Ovary (tissue), 10 donors: ENCODE measurements at places on chromosomes 5 and 9. TPM values are rescaled to one million over a fixed set of nuclear protein-coding genes. Genes with fewer than 3 reads are reported as not detected.

The STK32A gene
- total RNA-seq: 2.4 TPM

The PTPRD gene
- total RNA-seq: 41.3 TPM

The GRXCR2 gene
- not detected for total RNA-seq

DNA sequence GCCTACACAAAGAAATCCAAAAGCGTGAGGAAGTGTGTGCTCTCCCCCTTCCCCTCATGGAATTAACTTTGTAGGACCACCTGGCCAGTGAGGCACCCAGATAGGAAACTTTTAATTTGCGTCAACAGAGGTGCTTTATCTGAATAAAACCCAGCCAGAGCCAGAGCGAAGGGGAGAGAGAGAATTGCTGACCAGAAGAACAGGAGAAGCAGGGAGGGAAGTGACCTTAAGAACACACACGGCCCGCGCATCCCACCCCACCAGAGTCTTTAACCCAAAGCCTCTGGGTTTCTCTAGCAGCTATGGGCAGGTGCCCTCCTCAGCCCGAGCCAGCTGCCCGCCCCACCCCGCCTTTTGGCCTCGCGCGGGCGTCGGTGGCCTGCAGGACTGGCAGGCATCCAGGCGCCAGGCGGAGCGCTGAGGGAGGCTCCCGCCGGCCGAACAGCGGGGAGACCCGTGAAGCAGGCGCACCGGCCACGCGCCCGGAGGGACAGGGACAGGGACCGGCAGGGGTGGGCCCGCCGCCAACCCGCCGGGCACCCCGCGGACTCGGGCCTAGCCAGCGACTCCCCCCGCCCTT is 580 bp downstream of the ERAP1 start:
- H3K4me1 ChIP-seq: no peaks in the 10 kb centered on the region
- no peaks in the 10 kb centered on the region for H3K27me3 ChIP-seq
- peak overlapping the region; percentile 93 for H3K4me3 ChIP-seq
- peak; percentile 76 for DNase-seq
- H3K36me3 ChIP-seq: no peaks in the 10 kb centered on the region
- peak overlapping the region; percentile 99 for H3K27ac ChIP-seq

- no peaks in the 10 kb centered on the region for H3K4me1 ChIP-seq
- H3K4me3 ChIP-seq: no peak overlapping the region
- no peak overlapping the region for H3K27ac ChIP-seq
- H3K36me3 ChIP-seq: no peaks in the 10 kb centered on the region
- DNase-seq: no peak
Observed at GRCh38 chr9:116565986-116566385, 121.1 kb upstream of the TRIM32 start.

The DMRTA1 gene
- 0.07 TPM for total RNA-seq

DNA sequence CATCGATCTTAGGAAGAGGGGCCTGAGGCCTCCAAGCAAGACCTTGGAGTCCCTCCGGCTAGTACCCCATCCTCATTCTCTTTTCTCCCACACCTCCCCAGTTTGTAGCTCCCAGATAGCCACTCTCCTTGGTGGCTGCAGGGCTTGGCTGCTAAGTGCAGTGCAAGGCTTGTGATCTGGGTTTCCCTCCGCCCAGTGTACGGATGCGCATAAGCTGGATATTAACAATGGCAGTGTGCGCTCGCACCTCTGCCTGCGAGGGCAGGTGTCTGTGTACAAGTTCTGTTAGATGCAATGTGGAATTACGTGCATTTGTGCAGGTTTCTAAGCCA is 71.0 kb upstream of the TBCA start:
- no peaks in the 10 kb centered on the region for H3K36me3 ChIP-seq
- DNase-seq: no peak
- H3K4me1 ChIP-seq: peaks cover 2% of the 10 kb centered on the region
- no peaks in the 10 kb centered on the region for H3K27me3 ChIP-seq
- H3K27ac ChIP-seq: no peak overlapping the region

DNA sequence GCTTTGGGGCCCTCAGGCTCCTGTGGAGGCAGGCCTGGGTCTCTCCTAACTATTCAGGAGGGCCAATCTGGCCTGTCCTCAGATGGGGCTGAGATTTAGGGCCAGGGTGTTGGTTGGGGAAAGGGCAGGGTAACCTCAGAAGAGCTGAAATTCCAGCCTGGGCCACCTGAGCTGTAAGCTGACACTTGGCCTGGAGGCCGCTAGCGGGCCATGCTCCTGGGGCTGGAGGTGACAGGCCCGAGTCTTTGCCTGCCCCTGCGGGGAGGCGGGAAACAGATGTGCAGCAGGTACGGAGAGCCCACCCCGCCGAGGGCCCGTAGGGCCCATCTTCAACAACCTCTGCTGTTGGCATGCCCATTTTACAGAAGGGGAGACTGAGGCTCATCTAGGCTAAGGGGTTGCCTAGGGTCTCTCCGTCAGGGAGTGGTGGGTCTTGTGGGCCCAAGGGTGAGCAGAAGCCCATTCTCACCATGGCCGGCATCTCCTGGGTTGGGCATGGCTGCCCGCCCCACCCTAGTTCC is 69.5 kb downstream of the RXRA start:
- H3K4me1 ChIP-seq: peaks cover 13% of the 10 kb centered on the region
- no peak overlapping the region for H3K27ac ChIP-seq
- DNase-seq: no peak
- no peaks in the 10 kb centered on the region for H3K36me3 ChIP-seq

- H3K36me3 ChIP-seq: no peaks in the 10 kb centered on the region
- H3K4me1 ChIP-seq: no peaks in the 10 kb centered on the region
- no peak overlapping the region for H3K4me3 ChIP-seq
- no peak for DNase-seq
Observed at GRCh38 chr5:96896806-96897205, 20.5 kb downstream of the ERAP2 start.

The MEGF9 gene
- total RNA-seq: 13.4 TPM

GRCh38 chr9:125409637-125410521 is 148.3 kb downstream of the GAPVD1 start:
- H3K4me1 ChIP-seq: peaks cover 6% of the 10 kb centered on the region
- H3K36me3 ChIP-seq: no peaks in the 10 kb centered on the region
- no peak for DNase-seq
- no peak overlapping the region for H3K4me3 ChIP-seq
